ENCODE measurements at places on chromosomes 16 and 17. TPM values are rescaled to one million over a fixed set of nuclear protein-coding genes. Genes with fewer than 3 reads are reported as not detected.

Gene TSPAN10
- 3.1 TPM for polyA plus RNA-seq

Gene MT1F
- 15.4 TPM for polyA plus RNA-seq

Gene SCGB1C2
- not detected for polyA plus RNA-seq

Gene WNK4
- polyA plus RNA-seq: 2.8 TPM

Gene AGRP
- not detected for polyA plus RNA-seq

Gene SP6
- polyA plus RNA-seq: 0.79 TPM

Gene DECR2
- 33.2 TPM for polyA plus RNA-seq

DNA sequence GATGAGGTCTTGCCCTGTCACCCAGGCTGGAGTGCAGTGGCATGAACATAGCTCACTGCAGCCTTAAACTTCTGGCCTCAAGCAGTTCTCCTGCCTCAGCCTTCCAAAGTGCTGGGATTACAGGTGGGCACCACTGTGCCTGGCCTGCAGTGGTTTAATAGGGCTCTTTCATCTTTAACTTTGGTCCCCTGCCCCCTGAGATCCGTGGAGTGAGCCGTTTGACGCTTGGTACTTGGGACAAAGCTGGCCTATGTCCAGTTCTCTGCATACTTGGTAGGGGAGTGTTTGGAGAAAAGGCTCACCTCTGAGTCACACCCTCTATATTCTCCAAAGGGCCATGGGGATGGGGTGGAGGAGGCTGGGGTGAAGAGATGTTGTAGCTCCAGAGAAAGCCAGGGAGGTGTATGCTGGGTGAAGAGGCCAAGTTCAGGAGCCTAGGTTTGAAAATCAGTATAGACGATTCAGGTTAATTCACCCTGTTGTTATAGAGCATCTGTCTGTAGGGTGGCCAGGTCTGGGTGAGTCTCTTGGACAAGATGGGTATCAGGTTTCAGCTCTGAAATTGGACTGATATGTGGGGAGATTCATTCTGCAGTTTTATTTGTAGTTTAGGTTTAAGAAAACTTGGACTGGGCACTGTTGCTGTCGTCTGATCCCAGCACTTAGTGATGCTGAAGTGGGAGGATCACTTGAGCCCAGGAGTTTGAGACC is 17.6 kb downstream of the ABCC1 start:
- H3K4me3 ChIP-seq: no peak overlapping the region
- no peaks in the 10 kb centered on the region for H3K27me3 ChIP-seq
- H3K4me1 ChIP-seq: peaks cover 9% of the 10 kb centered on the region
- H3K36me3 ChIP-seq: no peaks in the 10 kb centered on the region

DNA sequence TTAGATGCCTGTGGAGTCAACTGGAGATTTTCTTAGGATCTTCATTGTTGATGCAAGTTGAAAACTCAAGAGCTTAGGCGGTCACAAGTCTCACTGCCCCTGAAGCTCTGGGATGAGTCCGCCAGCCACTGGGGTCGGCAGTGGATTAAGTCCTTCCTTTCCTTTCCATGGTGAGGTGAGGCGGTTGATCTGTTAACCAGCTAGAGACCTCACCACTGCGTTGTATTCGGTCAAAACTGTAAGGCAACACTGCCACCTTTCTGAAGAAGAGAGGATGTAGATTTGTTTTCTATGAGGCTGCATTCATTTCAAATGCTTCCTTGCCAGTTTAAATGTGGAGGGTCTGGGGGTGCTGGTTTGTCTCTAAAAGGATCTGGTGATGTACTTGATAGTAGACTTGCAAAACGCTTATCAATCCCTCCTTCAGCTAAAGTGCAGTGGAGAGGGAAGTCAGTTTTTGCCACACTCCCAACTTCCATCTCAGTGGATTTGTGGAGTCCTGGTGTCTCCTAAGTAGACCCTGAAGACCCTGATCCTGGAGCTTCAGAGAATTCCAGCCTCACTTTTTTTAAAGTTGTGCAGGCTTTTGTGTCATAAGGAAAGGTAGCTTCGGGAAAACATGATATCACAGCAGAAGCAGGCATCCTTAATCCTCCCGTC is 1.7 kb downstream of the MYOCD start:
- H3K36me3 ChIP-seq: no peaks in the 10 kb centered on the region
- peak overlapping the region; percentile 89 for H3K27ac ChIP-seq
- DNase-seq: peak; percentile 30
- H3K27me3 ChIP-seq: no peaks in the 10 kb centered on the region
- H3K4me3 ChIP-seq: peak overlapping the region; percentile 60

GRCh38 chr16:46762583-46762982 is 14.4 kb upstream of the MYLK3 start:
- no peak overlapping the region for H3K27ac ChIP-seq
- no peak overlapping the region for H3K4me3 ChIP-seq
- no peaks in the 10 kb centered on the region for H3K27me3 ChIP-seq
- H3K4me1 ChIP-seq: peaks cover 2% of the 10 kb centered on the region
- no peaks in the 10 kb centered on the region for H3K36me3 ChIP-seq

DNA sequence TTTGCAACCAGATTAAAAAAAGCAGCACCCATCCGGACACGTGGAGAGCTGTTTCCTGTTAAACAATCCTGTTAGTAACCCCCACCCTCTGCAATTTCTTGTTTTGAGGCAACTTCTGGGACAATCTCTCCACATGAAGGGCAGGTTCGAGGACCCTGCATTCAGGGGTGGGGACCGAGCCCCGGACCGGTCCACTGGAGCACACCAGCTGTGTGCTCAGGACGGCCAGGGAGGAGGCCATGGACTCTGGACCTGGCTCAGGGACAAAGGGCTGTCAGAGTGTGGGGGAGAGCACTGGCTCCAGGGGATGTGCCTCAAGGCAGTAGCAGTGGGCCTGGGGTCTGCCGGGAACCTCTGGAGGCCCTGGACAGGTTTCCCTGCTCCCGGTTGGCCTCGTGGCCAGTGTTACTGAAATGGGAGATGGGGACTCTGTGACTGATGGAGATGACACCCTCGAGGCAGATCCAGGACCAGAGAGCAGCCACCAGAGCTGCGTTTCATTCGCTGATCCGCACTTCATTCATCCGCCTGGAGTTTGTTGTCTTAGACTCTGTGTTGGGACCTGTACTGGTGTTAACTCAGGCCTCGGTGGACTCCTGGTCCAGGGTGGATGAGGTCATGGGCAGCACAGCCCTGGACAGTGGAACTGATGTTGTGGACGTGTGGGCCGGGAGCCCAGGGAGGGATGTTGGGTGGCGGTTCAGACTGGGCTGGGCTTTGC is 2.9 kb upstream of the CPNE7 start:
- no peak overlapping the region for H3K27ac ChIP-seq
- H3K4me1 ChIP-seq: peaks cover 16% of the 10 kb centered on the region
- no peaks in the 10 kb centered on the region for H3K27me3 ChIP-seq
- no peaks in the 10 kb centered on the region for H3K36me3 ChIP-seq

DNA sequence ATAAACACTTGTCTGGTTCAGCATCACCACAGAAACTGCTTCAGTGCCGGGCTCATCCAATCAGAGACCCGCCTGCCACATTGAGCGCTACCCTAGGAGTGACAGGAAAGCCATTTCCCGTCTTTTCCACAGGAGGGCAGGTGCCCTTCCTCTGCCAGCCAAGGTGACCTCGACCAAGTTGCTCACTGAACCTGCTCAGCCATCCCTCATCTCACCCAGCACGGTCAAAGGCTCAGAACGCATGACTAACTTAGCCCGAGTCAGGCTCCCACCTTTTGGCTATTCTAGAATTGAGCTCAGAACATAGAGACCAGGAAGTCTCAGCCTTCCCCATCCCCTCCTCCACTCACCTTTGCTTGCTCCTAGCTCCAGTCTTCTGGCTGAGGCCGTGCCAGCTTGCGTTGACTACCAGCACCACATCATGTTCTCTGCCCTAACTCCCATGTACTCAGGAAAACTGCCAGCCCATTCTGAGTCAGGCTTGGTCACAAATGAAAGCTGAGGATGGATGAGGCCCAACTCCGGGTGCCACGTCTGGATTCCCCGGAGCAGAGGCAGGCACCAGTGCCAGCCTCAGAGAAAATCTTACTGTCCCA is 15.6 kb downstream of the MRPS23 start:
- peaks cover 28% of the 10 kb centered on the region for H3K4me1 ChIP-seq
- H3K4me3 ChIP-seq: no peak overlapping the region
- H3K36me3 ChIP-seq: no peaks in the 10 kb centered on the region
- DNase-seq: peak; percentile 63
- peak overlapping the region; percentile 27 for H3K27ac ChIP-seq
- H3K27me3 ChIP-seq: no peaks in the 10 kb centered on the region

DNA sequence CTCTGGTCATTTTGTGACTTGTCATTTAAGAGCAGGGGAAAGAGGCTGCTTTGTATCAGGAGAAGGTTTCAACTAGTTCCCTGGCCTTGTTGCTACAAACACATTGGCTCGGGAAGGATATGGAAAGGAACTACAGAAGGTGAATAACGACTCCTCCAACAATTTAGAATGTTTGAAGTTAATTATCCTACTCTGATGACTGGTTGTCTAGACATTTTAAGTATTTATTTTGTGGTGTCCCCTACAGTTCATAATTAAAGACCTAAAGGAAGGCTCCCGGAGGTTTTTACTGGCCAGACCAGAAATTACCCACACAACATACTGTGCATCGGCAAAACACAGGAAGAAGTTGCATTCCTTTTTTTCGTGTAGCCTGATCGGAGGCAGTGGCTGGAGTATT is 515.8 kb upstream of the SALL1 start:
- no peak for DNase-seq
- H3K27me3 ChIP-seq: no peaks in the 10 kb centered on the region
- H3K36me3 ChIP-seq: no peaks in the 10 kb centered on the region
- no peaks in the 10 kb centered on the region for H3K4me1 ChIP-seq
- H3K4me3 ChIP-seq: no peak overlapping the region

GRCh38 chr17:42345396-42346073 is 42.7 kb downstream of the STAT3 start:
- no peaks in the 10 kb centered on the region for H3K27me3 ChIP-seq
- no peak for DNase-seq
- no peaks in the 10 kb centered on the region for H3K36me3 ChIP-seq
- H3K4me3 ChIP-seq: no peak overlapping the region
- peaks cover 11% of the 10 kb centered on the region for H3K4me1 ChIP-seq

DNA sequence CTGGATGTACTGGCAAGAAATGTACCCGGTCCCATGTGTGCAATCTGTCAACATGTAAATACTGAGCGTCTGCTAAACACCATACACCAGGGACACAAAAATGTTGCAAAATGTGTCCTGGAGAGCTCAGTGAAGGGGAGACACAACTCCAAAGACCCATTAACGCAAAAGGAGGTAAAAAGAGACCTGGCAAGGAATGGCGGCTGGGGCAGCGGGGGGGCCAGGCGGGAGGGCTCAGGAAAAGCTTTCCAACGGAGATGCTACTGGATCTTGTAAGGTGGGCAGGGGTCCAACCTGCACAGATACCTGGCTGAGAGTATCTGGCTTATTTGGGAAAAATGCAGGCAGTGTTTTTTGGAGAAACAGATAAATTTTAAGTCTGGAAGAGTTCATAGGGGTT is 40.7 kb downstream of the ADCY9 start:
- H3K27ac ChIP-seq: no peak overlapping the region

GRCh38 chr17:36934692-36935630 is 2.3 kb upstream of the LHX1 start:
- H3K27me3 ChIP-seq: peaks cover 27% of the 10 kb centered on the region
- H3K36me3 ChIP-seq: no peaks in the 10 kb centered on the region
- peaks cover 32% of the 10 kb centered on the region for H3K4me1 ChIP-seq
- no peak overlapping the region for H3K4me3 ChIP-seq
- no peak for DNase-seq

- DNase-seq: no peak
- no peaks in the 10 kb centered on the region for H3K4me1 ChIP-seq
- no peak overlapping the region for H3K4me3 ChIP-seq
- H3K27ac ChIP-seq: no peak overlapping the region
Observed at GRCh38 chr16:47956916-47957315, 198.9 kb downstream of the ABCC12 start.

DNA sequence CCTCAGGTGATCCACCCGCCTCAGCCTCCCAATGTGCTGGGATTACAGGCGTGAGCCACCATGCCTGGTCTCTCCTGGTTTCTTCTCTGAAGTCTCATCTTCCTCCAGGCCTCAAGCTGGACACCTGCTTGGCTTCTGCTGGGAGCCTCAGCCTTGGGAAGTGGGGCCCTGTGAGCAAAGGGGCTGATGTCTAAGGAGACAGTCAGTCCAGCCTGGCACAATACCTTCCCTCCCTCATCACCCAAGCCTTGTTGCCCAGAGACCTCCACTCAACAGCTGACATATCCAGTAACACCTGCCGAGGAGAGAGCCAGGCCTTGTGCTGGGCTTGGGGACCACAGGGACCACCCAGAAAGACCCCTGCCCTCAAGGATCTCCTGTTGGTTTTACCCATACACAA is 251.6 kb downstream of the GSG1L start:
- DNase-seq: no peak
- no peaks in the 10 kb centered on the region for H3K36me3 ChIP-seq
- no peak overlapping the region for H3K4me3 ChIP-seq
- no peak overlapping the region for H3K27ac ChIP-seq

GRCh38 chr16:75745242-75745641 is 19.0 kb upstream of the CPHXL start:
- no peak for DNase-seq
- H3K36me3 ChIP-seq: no peaks in the 10 kb centered on the region

DNA sequence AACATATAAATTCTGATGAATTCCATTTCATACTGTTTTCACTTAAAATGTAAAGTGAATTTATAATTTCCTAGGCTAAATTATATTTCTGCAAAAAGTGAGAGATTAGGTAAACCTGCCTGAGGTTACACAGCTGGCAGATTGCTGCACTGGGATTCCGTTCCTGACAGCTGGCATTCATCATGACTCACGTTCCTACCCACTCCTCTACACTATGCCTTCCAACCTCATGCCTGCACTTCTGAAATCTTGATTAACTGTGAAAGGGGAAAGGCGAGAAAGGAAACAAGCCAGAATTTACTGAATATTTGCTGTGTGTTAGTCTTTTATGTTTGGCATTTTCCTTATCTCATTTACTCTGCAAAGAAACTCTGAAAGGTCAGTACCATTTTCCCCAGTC is 73.3 kb upstream of the MON1B start:
- H3K4me1 ChIP-seq: no peaks in the 10 kb centered on the region
- H3K27ac ChIP-seq: no peak overlapping the region
- no peak overlapping the region for H3K4me3 ChIP-seq
- H3K36me3 ChIP-seq: no peaks in the 10 kb centered on the region

- no peak overlapping the region for H3K27ac ChIP-seq
- H3K4me3 ChIP-seq: no peak overlapping the region
- H3K4me1 ChIP-seq: no peaks in the 10 kb centered on the region
- DNase-seq: no peak
- no peaks in the 10 kb centered on the region for H3K27me3 ChIP-seq
- H3K36me3 ChIP-seq: no peaks in the 10 kb centered on the region
Observed at GRCh38 chr17:41678411-41678906, 10.2 kb upstream of the EIF1 start.

- H3K27ac ChIP-seq: no peak overlapping the region
- DNase-seq: no peak
- no peaks in the 10 kb centered on the region for H3K36me3 ChIP-seq
- H3K27me3 ChIP-seq: no peaks in the 10 kb centered on the region
Observed at GRCh38 chr17:82384051-82384729, 12.6 kb downstream of the UTS2R start.
